SK-MEL-5 (cell line): ENCODE measurements at places on chromosomes 1 and 21.

DNA sequence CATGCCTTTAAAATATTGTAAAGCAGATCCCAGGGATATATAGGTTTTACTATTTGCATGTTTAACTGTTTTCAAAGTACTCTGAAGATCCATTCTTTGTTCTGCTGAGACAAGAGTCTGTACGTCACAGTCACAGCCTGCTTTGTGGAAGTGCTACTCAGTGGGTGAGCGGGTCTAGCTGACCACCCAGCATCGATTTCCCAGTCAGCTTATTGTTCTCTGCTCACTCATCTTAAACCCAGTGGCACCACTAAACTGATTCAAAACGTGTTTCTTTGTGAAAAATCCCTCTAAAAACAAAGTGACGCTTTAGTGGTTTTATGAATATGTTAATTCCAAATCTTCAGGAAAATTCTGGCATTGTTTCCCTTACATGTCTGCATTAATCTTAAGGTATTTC is 12.4 kb downstream of the PLPP3 start:
- DNase-seq, result no peak

DNA sequence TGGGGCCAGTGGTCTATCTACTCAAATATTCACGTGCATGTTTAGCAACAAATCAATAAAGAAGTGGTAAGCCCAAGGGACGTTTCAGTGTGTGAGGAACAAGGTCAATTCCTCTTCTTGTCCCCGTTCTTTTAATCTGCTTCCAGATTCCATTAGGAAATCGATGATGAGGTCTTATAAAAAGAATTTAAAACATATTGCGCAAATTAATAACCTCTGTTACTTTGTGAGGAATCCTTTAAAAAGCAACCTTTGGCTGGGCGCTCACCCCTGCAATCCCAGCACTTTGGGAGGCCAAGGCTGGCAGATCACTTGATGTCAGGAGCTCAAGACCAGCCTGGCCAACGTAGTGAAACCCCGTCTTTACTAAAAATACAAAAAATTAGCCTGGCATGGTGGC is 113.0 kb upstream of the TMPRSS2 start:
- no peak for DNase-seq

DNA sequence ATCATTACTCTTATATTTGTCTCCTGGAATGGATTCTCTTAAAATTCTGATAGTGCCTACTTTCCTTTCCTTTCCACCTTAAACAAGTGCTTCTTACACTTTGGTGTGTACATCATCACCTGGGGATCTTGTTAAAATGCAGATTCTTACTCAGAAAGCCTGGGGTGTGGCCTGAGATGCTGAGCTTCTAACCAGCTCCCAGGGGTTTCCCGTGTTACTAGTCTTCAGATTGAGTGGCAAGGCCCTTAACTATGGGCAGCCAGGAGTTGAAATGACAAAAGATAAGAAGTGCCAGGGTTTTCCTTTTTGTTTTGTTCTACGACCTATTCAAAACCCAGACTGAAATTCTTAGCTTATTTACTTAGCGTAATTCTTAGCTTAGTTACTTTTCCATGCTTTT is 159.2 kb downstream of the HFM1 start:
- DNase-seq, result no peak

DNA sequence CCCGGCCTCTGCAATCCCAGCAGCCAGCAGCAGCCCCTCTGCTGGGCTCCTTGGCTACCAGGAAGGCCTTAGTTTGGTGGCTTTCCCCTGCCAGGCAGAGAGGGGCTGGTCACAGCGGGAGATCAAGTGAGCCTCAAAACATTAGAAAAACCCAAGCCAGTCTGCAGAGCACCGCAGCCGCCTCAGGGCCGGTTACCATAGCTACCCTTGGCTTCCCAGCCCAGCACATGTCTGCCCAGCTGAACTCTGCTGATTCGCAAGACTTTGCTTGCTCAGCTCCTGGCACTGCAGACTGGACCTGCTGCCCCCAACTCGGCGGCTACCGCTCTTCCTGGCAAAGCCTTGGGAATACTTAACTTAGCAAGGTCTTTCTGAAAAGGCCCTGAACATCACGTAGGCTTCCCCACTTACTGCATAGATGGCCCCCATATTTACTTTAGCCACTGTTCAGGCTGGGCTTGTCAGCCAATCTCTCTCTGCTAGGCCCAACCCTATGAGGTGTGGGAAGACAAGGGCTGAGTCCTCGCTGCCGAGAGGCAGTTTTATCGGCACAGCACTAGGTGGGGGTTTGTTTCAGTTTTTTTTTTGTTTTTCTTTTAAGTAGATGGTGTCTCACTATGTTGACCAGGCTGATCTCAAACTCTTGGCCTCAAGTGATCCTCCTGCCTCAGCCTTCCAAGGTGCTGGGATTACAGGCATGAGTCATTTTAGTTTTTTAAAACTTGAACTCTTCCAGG is 28.6 kb upstream of the PLEKHG5 start:
- DNase-seq, result peak; percentile 53

DNA sequence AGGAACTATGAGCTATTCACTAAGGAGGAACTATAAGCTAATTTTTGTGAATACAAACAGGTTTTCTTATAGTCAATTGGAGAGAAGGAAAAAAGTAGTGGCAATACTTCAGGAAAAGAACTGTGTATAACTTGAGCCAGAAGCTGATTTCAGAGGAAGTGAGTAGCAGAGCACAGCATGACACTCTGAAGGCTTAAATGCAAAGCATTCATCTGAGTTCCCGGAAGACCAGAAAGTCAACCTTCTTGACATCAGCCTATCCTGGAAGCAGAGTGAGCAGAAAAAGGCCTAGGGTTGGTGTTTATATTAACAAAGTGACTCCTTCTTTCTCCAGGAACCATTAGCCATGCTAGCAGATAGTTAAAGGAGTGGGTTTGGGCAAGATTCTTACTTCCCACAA is 545.2 kb downstream of the MRPL39 start:
- no peak for DNase-seq

GRCh38 chr1:94623560-94624148 is 82.1 kb upstream of the F3 start:
- no peak for DNase-seq

DNA sequence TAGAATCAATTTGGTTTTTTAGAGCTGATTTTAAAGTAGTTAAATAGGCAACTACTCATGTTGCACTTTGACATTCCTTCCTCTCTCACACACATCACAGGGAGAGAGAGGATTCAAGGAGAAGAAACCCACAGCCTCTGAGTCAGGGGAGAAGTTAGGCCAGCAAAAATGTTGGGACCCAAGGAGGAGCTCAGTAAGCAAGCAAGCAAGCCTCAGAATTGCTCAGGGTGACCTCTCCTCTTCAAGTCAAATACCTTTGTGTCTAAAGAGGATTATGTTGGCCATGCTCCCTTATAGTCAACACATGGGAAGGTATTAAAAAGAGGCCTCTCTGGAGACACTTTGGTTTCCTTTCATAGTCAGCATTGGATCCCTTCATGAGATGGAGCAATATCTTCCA is 80.5 kb upstream of the WARS2 start:
- DNase-seq, result no peak

DNA sequence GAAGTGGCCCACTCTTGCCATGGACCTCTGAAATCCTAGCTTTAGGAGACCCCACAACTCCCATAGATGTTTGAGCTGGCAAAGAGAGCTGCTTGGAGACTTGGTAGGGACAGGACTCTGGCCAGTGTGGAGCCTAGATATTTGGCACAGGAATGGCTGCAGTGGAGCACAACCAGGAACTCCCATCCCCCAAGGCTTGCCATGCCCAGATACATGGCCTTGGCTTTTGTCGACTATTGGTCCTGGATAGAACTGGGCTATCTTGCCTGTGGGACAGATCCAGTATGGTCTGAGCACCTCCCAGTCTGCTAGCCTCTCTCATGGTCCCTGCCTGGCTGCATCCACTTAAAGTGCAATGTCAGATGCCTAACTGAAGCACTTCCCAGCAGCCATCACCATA is 7.8 kb upstream of the GBP2 start:
- DNase-seq, result no peak

- no peak for DNase-seq
These were observed 6.1 kb downstream of the STRIP1 start for GRCh38 chr1:110040548-110040947.

GRCh38 chr1:211783897-211784296 is 46.7 kb downstream of the LPGAT1 start:
- DNase-seq, result no peak

DNA sequence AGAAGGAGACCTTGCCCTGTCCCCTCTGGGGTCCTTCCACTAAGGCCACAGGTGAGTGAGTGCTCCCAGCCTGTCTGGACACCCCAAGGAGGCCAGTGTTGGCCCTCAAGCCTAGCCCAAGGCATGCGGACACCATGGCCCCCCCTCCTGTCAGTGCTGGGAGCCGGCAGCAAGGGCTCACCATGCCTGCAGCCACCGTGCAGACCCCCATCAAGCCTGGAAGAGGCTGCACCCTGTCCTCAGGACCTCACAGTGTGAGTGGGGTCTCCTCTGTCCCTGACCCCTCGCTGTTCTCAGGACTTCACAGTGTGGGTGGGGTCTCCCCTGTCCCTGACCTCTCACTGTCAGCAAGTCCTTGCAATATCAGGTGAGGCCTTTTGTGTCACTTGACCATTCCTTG is 33.2 kb upstream of the PRSS38 start:
- no peak for DNase-seq

- no peak for DNase-seq
These were observed 74.5 kb downstream of the S1PR1 start for GRCh38 chr1:101311146-101311920.

- no peak for DNase-seq
These were observed 714 bp upstream of the AKIRIN1 start for GRCh38 chr1:38990386-38990737.

GRCh38 chr21:31137960-31138359 is 99.7 kb upstream of the KRTAP19-8 start:
- no peak for DNase-seq
